ENCODE measurements at places on chromosomes 7 and 10.

GRCh38 chr7:52917982-52918578 is 117.4 kb upstream of the POM121L12 start:
- no peak for DNase-seq

DNA sequence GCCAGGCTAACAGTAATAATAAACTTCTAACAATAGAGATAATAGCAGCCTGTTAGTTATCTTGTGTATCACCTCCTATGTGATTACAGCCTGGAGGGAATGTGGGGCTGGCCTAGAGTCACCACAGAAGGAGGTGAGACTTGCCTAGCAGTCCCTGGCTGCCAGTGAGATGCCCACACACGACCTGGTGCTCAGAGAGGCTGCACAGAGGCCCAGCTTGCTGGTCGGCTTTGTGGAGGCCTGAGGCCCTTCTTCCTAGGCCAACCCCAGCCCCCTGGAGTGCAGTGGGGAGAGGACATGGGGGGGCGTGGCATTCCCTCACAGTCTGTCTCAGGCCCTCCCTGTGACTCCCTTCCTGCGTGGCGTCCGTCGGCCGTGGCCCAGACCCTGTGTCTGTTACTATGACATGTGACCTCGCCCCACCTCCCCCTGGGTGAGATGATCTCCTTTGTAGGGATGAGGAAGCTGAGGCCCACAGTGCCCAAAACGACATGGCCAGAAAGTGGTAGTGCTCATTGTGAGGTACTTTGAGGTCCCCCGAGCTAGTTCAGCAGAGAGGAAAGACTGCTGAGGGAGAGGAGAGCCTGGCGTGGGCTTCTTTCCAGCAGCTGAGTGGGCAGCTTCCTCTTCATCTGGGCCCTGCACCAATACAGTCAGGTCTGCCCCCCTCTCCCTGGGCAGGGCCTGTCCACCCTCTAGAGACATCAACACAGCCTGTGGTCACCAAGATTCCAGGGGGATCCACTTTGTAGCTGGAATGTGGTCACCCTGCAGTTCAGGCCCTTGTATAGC is 29.7 kb downstream of the UNC5B start:
- no peak for DNase-seq

DNA sequence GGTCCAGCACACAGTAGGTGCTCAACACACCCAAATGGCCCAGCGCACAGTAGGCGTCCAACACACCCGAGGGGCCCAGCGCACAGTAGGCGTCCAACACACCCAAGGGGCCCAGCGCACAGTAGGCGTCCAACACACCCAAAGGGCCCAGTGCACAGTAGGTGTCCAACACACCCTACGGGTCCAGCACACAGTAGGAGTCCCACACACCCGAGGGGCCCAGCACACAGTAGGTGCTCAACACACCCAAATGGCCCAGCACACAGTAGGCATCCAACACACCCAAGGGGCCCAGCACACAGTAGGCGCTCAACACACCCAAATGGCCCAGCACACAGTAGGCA is 80.8 kb downstream of the FOXL3 start:
- no peak for DNase-seq

GRCh38 chr10:125192005-125192404 is 31.6 kb upstream of the CTBP2 start:
- DNase-seq: no peak

DNA sequence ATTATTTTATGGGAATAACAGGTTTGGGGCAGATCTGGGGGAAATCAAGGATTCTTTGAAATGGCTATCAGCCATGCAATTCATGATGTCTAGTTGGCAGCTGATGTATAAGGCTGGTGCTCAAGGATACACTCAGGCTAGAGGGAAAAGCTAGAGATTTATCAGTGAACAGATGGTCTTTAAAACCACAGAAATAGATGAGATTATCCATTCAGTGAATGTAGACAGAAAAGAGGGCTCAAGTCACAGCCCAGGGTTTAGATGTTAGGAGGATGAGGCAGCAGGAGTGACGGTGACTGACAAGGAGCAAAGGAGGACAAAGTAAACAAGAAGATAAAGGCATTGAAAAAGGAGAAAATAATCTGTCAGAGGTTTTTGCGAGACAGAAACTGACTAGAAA is 238.7 kb downstream of the CDK14 start:
- DNase-seq: no peak

DNA sequence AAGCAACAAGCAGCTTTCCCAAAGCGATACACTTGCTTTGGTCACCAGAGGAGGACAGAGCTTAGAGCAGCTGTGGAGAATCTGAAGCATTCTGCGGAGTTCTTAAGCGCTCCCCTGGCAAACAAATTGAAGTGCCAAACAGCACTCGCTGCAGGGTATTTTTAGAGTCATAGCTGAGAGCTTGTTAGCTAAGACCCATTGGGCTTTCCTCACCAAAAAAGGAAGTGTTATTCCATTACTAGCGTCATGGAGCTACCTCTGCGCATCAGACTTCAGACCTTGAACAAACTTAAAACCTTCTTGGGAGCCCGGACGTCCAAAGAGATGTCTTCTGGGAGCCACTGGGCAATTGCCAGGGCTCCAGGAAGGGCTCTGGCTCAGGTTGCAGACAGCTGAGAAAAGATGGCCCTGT is 23.2 kb upstream of the BMPR1A start:
- DNase-seq: no peak

DNA sequence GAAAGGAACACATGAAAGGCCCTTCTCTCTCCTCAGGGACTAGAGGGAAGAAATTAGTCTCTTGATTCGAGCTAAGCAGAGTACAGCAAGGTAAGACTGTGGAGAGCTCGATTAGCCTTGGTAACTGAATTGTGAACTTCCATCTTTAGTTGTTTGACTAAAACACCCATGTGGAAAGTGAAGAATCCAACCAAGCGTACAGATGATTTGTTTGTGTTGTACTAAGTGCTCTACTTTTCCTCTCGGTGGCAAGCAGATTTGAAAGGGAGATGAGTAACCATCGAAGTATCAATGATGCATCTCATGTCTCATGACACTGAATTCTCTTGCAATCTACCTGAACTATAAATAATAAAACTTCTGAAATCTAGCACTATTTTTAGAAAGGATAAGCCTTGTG is 80.7 kb downstream of the FZD1 start:
- no peak for DNase-seq

DNA sequence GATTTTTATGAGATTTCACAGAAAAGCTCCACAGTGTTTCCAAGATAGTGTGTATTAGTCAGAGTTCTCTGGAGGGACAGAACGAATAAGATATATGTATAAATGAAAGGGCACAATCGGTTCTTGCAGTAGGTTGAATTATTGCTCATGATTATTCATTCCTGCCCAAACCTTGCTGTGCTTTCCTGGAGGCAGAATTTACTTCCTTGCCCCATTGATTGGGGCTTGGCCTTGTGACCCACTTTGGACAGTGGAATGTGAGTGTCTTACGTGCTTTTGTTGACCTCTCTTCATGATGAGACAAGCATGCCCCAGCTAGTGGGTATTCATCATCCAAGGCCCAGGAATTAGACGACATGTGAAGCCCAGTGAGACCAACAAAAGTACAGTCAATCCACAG is 53.0 kb upstream of the ABCB5 start:
- DNase-seq: no peak
